LHCN-M2 (cell line): ENCODE measurements at places on chromosomes 7 and 10. TPM values are rescaled to one million over a fixed set of nuclear protein-coding genes. Genes with fewer than 3 reads are reported as not detected.

Gene LRRTM3
- 0.06 TPM in 1 of 2 replicates, not detected in the other for total RNA-seq

Gene VIPR2
- not detected in 2 replicates for total RNA-seq

Gene CLCN1
- total RNA-seq, result not detected in 2 replicates

Gene MALSU1
- total RNA-seq, result 72.8 and 76.8 TPM in 2 replicates
